Activated T-cell treated with anti-CD3 and anti-CD28 coated beads for 1 hour (primary cell): ENCODE measurements at places on chromosomes 3 and 15.

DNA sequence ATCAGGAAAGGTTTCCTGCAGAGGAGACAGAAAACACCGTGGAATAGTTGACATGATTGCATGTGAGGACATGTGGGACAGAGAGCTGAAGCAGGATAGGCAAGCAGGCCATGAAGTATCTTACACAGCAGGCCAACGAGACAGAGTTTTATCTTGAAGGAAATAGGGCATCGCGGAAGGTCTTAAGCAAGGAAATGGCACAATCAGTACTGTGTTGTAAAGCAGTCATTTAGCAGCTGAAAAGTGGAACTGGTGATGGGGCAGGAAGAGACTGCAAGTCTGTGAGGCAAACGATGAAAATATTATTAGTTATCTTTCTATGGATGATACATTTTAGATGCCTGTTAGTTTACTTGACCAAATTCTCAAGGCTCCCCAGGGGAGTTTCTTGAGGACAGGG lies 535.1 kb downstream of the SOX2 start:
- DNase-seq = no peak

GRCh38 chr3:149007567-149008257 lies 16.4 kb downstream of the GYG1 start:
- no peak for DNase-seq

GRCh38 chr3:36444909-36445308 lies 64.6 kb downstream of the STAC start:
- DNase-seq = no peak

- no peak for DNase-seq
These were observed 328.2 kb downstream of the ZIC1 start for GRCh38 chr3:147737376-147737775.

GRCh38 chr15:65091946-65092770 lies 15.6 kb downstream of the KBTBD13 start:
- DNase-seq = no peak

GRCh38 chr3:5093731-5094130 lies 28.4 kb upstream of the ARL8B start:
- DNase-seq = no peak

DNA sequence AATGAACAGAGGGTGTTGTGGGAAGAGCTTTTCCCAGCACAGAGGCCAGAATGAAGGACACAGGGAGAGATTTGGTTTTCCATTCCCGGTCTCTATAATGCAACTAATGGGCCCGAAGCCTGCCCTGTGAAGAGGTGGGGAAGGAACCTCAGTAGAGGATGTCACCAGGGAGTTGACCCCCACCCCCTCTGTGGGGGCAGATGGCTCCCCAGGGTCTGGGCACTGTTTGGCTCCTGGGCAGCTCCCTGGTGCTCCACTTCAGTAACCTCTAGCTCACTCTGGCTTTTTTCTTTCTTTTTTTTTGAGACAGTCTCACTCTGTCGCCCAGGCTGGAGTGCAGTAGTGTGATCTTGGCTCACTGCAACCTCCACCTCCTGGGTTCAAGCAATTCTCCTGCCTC lies 109.1 kb upstream of the DLG1 start:
- DNase-seq = no peak

GRCh38 chr3:69338911-69339310 lies 47.0 kb downstream of the FRMD4B start:
- DNase-seq = no peak

DNA sequence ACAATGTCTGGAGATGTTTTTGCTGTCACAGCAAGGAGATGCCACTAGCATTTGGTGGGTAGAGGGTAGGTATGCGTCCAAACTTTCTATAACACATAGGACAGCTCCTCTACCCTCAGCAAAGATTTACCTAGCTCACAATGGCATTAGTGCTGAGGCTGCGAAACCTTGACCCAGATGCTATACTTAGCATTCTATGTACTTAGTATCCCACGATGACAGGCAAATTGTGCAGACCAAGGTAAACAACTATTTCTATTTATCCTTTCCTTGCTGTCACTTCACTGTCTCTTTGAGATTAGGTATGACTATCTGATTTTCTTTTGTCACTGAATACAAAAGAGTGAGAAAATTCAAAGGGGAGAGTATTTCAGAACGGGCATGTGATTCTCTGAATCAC lies 265.2 kb upstream of the ZNF385D start:
- no peak for DNase-seq

GRCh38 chr3:55434789-55435188 lies 52.3 kb downstream of the WNT5A start:
- no peak for DNase-seq

DNA sequence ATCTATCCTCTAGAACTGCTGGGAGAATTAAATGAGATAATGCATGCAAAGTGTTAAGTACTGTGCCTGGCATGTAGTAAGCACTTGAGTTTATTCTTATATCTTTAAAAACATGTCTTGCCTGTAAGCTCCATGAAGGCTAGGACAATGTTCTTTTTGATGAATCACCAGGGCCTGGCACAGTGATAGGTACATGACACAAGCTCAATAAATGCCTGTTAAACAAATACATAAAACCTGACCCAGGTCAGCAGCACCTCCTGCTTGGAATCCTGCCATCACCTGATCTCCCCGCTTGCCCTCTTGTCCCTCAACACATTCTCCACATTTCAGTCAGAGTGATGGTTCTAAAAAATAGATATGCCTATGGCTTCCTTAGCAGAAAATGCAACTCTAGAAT lies 186.8 kb downstream of the CHST2 start:
- no peak for DNase-seq

GRCh38 chr3:185915642-185916041 lies 22.2 kb downstream of the TRA2B start:
- no peak for DNase-seq

DNA sequence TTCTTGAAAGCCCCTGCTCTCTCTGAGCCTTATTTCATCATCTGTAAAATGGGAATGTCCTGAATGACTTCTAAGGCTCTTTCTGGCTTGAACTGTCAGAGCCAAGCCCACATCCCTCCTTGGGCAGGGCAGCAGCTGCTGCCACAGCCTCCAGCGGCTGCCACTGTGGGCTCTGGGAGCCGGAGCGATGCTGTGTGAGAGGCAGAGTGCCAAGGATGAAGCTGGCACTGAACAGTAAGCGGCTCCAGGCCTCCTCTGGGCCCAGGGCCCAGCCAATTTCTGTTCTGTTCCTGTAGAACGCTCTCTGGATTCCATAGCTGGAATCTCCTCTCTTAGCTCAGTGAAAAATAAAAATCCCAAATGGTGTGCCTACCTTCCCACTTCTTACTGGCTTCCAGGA lies 4.4 kb downstream of the CPLX3 start:
- DNase-seq = no peak

DNA sequence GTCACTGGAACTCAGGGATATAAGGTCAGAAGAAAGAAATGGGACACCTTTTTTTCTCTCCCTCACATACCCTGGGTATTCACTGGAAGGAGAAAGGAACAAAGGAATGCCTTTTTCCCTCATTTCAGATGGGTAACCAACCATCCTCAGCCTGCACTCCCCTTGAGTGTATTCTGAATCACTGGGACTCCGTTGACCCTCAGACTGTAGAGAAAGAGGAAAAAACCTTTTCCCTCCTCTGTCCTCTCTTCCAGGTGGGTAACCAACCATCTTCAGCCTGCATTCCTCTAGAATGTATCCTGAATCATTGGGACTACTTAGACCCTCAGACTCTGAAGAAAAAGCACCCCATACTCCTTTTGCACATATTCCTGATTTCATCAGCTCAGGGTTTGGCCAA lies 11.4 kb downstream of the PRR20G start:
- no peak for DNase-seq

GRCh38 chr3:196499807-196500524 lies 3.6 kb downstream of the RNF168 start:
- DNase-seq = no peak

GRCh38 chr3:1513662-1514061 lies 420.8 kb downstream of the CNTN6 start:
- DNase-seq = no peak

GRCh38 chr15:80419546-80419945 lies 15.4 kb downstream of the ARNT2 start:
- no peak for DNase-seq

DNA sequence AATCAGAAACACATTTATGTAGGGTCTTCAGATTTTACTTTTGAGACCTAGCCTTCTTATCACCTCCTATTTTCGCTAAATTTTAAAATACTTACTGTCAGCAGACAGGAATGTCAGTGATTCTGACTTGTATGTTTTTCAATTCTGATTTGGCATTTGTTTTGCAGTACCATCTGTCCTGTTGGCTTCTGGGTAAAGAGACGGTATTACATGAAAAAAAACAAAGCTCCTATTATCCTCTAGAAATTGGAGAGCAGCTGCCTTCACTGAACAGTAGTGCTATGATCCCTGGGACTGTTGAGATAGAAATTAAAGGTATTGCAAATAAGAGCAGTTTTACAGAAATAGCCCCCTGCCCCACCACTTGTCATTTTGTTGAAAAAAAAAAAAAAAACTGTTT lies 8.4 kb downstream of the ARMC8 start:
- no peak for DNase-seq

DNA sequence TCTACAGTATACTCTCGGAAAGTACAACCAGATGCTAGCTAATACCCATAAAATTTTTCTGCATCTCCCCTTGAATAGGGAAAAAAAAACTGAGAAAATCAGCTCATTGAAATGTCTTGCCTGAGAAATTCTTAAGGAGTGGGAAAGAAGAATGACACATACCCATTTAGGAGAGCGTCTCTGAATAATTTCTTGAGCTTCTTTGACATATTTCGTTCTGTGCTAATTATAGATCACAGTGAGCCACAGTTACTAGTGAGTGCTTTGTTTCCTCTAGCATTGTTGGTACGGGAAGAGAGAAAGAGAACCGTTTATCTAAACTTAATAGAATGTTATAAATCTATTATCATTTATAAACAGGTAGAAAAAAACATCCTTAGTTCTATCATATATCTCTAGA lies 588.4 kb downstream of the UNC13C start:
- no peak for DNase-seq

DNA sequence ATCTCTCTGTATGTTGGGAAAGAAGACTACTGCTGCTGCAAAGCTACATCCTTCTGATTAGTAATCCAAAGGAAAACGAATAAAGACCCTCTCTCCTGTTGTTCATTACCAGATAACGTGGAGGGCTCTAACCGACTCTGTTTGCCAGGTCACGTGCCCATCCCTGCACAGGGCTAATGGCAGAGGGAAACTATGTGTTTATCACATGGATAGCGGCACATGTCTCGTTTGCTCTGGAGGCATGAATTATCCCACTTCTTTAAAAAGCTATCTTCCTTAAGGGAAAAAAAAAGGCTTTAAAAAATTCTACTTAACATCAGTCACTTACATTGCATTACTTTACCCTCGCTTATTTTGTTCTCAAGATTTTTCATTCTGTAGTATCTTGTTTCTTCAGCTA lies 32.9 kb upstream of the APEH start:
- DNase-seq = no peak

GRCh38 chr3:45552794-45553371 lies 41.7 kb upstream of the LIMD1 start:
- DNase-seq = no peak

DNA sequence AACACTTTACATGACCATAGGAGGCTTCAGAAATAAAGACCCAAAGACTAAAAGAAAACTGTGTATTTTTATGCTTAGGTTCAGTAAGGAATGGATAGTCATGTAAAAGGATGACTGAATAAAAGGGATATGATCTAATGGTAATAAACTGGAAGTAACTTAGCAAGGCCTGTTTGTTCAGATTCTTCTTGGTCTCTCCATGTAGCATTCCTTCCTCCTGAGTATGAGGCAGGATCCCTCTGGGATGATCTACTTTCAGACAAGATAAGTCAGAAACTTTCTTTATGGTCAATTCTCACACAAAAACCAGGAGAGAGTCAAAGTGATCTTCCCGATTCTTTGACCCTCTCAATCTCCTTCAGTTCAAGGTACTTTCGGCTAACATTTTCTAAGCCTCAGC lies 340.8 kb upstream of the DCBLD2 start:
- DNase-seq = no peak

- DNase-seq = no peak
These were observed 29.1 kb downstream of the CADM2 start for GRCh38 chr3:84987706-84988504.

- no peak for DNase-seq
These were observed 39.3 kb upstream of the SEMA6D start for GRCh38 chr15:47678040-47678439.

DNA sequence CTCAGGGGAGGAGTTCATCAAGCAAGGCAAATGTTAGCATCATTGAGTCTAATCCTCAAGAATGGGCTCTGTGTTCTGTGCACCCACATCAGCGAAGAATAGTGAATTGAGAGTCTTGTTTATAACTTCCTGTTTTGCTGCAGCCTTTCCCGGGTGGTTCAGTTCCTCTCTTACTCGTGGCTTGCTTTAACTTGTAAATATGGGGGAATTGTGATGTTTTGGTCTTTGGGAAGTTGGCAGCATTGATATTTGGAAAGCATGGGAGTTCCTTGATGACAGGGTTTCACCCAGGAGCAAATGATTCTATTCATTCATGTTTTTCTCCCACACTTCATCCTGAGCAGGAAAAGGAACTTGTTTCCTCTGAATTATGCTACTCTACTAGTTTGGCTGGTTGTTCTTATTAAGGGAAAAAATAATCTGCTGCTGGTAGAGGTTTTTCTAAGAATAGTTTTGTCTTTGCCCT lies 40.4 kb downstream of the GPD1L start:
- DNase-seq = no peak

- DNase-seq = no peak
These were observed 159.6 kb downstream of the RORA start for GRCh38 chr15:61069394-61070075.

- DNase-seq = no peak
These were observed 444.9 kb upstream of the TBL1XR1 start for GRCh38 chr3:177642042-177642803.

GRCh38 chr3:61730056-61730455 lies 168.7 kb downstream of the PTPRG start:
- no peak for DNase-seq

DNA sequence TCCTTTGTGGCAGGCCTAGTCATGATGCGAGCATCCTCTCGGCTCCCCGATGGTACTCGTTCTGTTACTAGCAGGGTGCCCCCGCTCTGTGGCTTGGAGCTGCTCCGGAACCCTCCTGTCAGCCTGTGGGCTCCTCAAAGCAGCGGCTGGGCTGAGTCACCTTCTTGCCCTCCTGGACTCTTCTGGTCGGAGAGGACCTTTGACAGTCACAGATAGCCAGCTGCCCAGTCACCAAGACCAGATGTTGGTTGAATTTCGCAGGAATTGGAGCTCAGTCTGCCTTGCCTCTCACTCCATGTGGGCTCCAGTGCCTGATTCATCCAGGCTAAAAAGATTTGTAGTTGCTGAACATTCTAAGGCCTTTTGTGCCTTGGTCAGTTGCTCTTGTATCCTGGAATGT lies 94.5 kb downstream of the CHCHD6 start:
- DNase-seq = no peak

GRCh38 chr3:10974746-10975375 lies 17.7 kb upstream of the SLC6A1 start:
- no peak for DNase-seq
